Forelimb muscle (tissue), 1 donor: ENCODE measurements at places on chromosomes 4 and X. TPM values are rescaled to one million over a fixed set of nuclear protein-coding genes. Genes with fewer than 3 reads are reported as not detected.

The STK26 gene
- polyA plus RNA-seq, result 44.0 TPM

The SPANXB1 gene
- polyA plus RNA-seq, result not detected

The TEX13C gene
- polyA plus RNA-seq, result not detected

The UGT2B15 gene
- polyA plus RNA-seq, result not detected

The PNMA6A gene
- polyA plus RNA-seq, result 2.2 TPM

The PFKFB1 gene
- polyA plus RNA-seq, result 0.82 TPM

The POF1B gene
- 0.05 TPM for polyA plus RNA-seq

The P2RY4 gene
- polyA plus RNA-seq, result 0.25 TPM

The FRAS1 gene
- polyA plus RNA-seq, result 5.0 TPM

The S100G gene
- polyA plus RNA-seq, result not detected

The KDR gene
- 36.5 TPM for polyA plus RNA-seq

The SNX12 gene
- 48.6 TPM for polyA plus RNA-seq

The VCX3B gene
- polyA plus RNA-seq, result not detected

The MAGEA8 gene
- polyA plus RNA-seq, result 0.25 TPM

The SPACA5 gene
- 0.29 TPM for polyA plus RNA-seq

The GPRASP3 gene
- polyA plus RNA-seq, result 7.0 TPM

The DCAF8L2 gene
- not detected for polyA plus RNA-seq

The PASD1 gene
- polyA plus RNA-seq, result 0.08 TPM

The EVC gene
- polyA plus RNA-seq, result 14.8 TPM

The KLB gene
- 0.09 TPM for polyA plus RNA-seq

The LRIT3 gene
- polyA plus RNA-seq, result 0.20 TPM

The GALNTL6 gene
- polyA plus RNA-seq, result 0.47 TPM

The P2RY10 gene
- polyA plus RNA-seq, result 0.62 TPM

The CSN1S1 gene
- not detected for polyA plus RNA-seq

The ASMT gene
- polyA plus RNA-seq, result not detected

The USP51 gene
- 3.5 TPM for polyA plus RNA-seq

The GLRB gene
- 4.9 TPM for polyA plus RNA-seq

The ARHGAP6 gene
- polyA plus RNA-seq, result 9.3 TPM

The MAGEA2B gene
- not detected for polyA plus RNA-seq

The RBM46 gene
- not detected for polyA plus RNA-seq

The IBSP gene
- not detected for polyA plus RNA-seq

The TMSB15A gene
- 9.8 TPM for polyA plus RNA-seq

The ERCC6L gene
- polyA plus RNA-seq, result 1.7 TPM

The XAGE2 gene
- polyA plus RNA-seq, result not detected

The ADGRL3 gene
- polyA plus RNA-seq, result 19.5 TPM
